Activated naive CD8-positive, alpha-beta T cell treated with anti-CD3 and anti-CD28 coated beads, Interleukin-2, amount 10 ng/mL, durations not matched to agents 7 days and 5 days (primary cell): ENCODE measurements at places on chromosomes 16 and 17.

GRCh38 chr17:6421700-6422604 is 13.0 kb downstream of the AIPL1 start:
- no peak overlapping the region for H3K27ac ChIP-seq
- peaks cover 49% of the 10 kb centered on the region for H3K27me3 ChIP-seq
- H3K4me3 ChIP-seq, result no peak overlapping the region
- peak; percentile 77 for DNase-seq
- peaks cover 4% of the 10 kb centered on the region for H3K4me1 ChIP-seq

DNA sequence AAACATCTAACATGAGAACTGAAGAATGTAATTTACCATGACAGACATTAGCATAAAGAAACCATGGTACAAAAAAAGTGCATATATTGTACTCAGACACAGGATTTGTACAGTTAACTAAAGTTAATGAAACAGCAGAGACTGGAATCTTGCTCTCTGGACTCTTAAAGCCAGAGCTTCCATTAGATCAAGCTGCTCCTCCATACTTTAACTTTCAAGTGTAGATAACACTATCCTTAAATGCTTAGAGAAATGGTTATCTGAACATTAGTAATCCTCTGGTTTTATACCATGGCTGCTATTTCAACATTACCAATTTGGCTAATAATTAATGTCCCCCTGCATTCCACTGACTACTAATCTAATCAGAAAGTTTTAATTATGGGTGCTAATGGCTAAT is 3.1 kb downstream of the NUDT21 start:
- no peak for DNase-seq
- no peaks in the 10 kb centered on the region for H3K27me3 ChIP-seq
- peaks cover 33% of the 10 kb centered on the region for H3K4me1 ChIP-seq
- peak overlapping the region; percentile 20 for H3K4me3 ChIP-seq
- H3K36me3 ChIP-seq, result peaks cover 15% of the 10 kb centered on the region

DNA sequence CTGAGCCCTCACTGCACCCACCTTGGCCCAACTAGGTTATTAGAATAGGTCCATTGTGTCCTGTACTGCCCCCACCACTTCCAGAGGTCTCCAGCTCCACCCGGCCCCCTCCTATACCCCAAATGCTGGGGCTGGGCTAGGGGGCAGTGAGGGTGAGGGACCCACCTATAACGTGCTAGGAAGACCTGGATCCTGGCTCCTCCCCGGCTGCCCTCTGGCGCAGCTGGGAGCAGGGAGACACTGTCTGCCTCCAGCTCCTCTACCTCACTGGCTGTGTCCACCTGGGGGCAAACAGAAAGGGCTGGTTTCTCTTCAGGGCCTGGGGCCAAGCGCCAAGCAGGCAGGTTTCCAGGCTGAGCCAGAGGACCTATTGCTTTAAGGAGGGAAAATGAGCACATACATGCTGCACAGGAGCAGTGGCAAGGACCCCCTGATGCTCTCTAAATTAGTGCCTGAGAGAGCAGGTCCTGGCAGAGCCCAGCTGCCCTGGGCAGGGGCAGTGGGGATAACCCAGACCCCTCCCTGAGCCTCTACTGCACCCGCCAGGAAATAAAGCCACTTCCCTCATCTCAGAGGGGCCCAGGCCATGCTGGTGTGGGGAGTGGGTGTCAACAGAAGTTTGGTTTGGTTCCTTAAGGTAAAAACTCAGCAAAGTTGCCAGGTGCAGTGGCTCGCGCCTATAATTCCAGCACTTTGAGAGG is 12.2 kb downstream of the TSPOAP1 start:
- no peak overlapping the region for H3K27ac ChIP-seq
- H3K36me3 ChIP-seq, result peaks cover 18% of the 10 kb centered on the region
- DNase-seq, result peak; percentile 24
- peaks cover 11% of the 10 kb centered on the region for H3K4me1 ChIP-seq

DNA sequence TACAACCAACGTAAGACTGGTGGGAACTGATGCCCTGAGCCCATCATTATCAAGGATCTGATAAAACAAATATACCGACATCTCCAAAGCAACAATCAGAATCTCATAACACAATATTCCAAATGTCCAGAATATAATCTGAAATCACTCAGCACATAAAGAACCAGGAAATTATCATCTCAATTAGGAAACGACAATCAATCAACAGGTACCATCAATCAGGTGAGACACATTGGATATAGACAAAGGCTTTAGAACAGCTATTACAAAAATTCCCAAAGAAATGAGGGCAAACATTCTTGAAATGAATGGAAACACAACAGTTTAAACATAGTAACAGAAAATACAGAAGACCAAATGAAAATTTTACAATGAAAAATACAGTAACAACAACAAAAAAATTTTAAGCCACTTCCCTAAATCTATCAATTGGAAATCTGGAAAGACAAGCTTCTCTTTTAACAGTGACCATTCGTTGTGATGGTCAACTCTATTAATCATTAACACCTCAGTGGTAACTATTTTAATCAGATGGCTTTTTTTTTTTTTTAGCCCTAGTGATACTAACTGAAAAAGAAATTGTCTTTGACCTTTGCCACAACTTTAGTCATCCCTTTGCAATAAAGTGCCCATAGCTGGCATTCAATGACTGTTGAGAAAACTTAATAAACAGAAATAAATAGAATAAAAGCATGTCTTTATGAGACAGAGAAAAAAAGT is 70.4 kb downstream of the USP32 start:
- H3K4me3 ChIP-seq, result no peak overlapping the region
- no peak for DNase-seq
- H3K27ac ChIP-seq, result no peak overlapping the region
- H3K4me1 ChIP-seq, result peaks cover 1% of the 10 kb centered on the region

DNA sequence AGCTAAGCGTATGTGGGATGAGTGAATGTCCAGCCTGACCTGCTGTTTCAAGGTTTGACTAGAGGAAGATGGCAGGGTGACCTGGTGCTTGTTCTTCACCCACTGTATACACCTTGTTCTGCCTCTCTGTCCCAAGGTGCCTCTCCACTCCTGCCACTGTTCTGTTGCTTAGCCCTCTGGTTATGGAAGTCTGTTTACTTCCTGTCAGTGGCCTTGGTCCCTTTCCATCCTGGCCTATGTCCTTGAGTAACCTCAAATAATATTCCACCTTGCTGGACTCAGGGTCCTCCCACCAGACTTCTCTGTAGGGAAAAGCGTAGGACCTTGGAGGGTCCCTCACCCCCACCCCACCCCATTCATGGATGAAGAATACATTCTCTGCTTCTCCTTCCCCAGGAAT is 73.2 kb upstream of the SALL1 start:
- H3K27me3 ChIP-seq, result no peaks in the 10 kb centered on the region
- DNase-seq, result no peak
- H3K4me3 ChIP-seq, result no peak overlapping the region
- H3K4me1 ChIP-seq, result no peaks in the 10 kb centered on the region
- no peak overlapping the region for H3K27ac ChIP-seq

- H3K4me3 ChIP-seq, result no peak overlapping the region
- no peak overlapping the region for H3K27ac ChIP-seq
- H3K36me3 ChIP-seq, result no peaks in the 10 kb centered on the region
Measured at GRCh38 chr17:36740157-36740556, 138.8 kb downstream of the MRM1 start.

GRCh38 chr17:82316651-82317393 is 586 bp downstream of the CD7 start:
- no peak for DNase-seq
- H3K36me3 ChIP-seq, result peaks cover 11% of the 10 kb centered on the region
- H3K4me3 ChIP-seq, result peak overlapping the region; percentile 90

DNA sequence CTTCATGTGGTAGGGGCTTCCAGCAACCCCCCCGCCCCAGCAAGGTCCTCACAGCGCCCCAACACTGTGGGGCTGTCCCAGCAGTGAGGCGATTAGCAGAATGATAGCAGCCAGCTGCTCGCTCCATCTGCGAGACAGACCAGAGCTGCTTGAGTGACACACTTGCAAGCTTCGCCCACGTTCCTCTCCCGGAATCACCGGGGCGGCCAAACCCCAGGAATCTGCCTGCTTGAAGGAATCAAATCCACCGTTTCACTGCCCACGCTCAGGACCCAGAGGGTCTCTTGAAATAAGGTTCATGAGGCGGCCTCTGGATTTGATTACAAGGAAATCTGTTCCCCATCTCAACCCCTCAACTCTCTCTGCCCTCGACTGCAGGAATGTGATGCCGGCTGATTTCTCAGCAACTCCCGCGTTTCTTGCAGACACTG is 356.0 kb downstream of the C16orf95 start:
- peaks cover 3% of the 10 kb centered on the region for H3K4me1 ChIP-seq
- no peak overlapping the region for H3K27ac ChIP-seq
- no peak overlapping the region for H3K4me3 ChIP-seq
- no peaks in the 10 kb centered on the region for H3K36me3 ChIP-seq

DNA sequence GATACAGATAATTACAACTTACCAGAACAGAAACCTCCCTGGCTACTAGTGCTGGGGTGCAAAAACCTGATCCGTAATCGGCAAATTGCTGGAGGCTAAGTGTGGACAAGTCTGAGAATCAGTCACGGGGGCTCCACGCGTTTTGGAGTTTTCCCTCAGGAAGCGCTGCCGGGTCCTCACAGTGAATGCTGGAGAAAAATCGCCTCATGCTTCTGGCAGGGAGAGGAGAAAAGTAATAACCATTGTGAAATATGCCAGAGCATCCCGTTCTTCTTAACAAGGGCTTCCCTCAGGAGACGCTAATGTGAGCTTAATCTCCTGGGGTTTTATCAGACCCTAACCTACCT is 79.0 kb upstream of the CACNG5 start:
- no peaks in the 10 kb centered on the region for H3K27me3 ChIP-seq
- no peak overlapping the region for H3K27ac ChIP-seq
- H3K4me1 ChIP-seq, result no peaks in the 10 kb centered on the region
- H3K4me3 ChIP-seq, result no peak overlapping the region

DNA sequence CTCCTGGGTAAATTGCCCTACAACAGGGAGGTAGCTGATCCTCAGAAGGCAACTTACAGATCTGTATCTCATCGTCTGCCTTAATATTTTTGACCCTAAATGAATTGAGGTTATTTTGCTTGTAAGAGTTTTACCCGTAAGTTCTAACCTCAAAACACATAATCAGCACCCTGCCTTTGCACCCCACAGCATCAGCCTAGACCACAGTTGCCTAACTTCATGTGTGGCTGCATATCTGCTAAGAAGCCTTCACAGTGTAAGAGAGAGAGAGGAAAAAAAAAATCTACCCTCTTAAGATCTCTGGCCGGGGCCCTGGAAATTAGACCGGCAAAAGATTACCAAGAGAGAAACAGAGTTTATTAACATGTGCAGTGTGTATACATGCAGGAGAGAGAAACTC is 76.9 kb downstream of the ARHGAP44 start:
- no peak for DNase-seq
- H3K27me3 ChIP-seq, result no peaks in the 10 kb centered on the region
- H3K4me3 ChIP-seq, result no peak overlapping the region
- H3K27ac ChIP-seq, result no peak overlapping the region

- no peak for DNase-seq
- H3K4me3 ChIP-seq, result no peak overlapping the region
- no peaks in the 10 kb centered on the region for H3K36me3 ChIP-seq
- no peak overlapping the region for H3K27ac ChIP-seq
- no peaks in the 10 kb centered on the region for H3K4me1 ChIP-seq
Measured at GRCh38 chr16:85350146-85350728, 238.0 kb upstream of the CIBAR2 start.

GRCh38 chr17:35241520-35241919 is 1.4 kb upstream of the SLFN5 start:
- DNase-seq, result peak; percentile 54
- H3K27ac ChIP-seq, result peak overlapping the region; percentile 98
- peak overlapping the region; percentile 99 for H3K4me3 ChIP-seq
- H3K36me3 ChIP-seq, result peaks cover 62% of the 10 kb centered on the region
- peaks cover 48% of the 10 kb centered on the region for H3K4me1 ChIP-seq
- no peaks in the 10 kb centered on the region for H3K27me3 ChIP-seq

DNA sequence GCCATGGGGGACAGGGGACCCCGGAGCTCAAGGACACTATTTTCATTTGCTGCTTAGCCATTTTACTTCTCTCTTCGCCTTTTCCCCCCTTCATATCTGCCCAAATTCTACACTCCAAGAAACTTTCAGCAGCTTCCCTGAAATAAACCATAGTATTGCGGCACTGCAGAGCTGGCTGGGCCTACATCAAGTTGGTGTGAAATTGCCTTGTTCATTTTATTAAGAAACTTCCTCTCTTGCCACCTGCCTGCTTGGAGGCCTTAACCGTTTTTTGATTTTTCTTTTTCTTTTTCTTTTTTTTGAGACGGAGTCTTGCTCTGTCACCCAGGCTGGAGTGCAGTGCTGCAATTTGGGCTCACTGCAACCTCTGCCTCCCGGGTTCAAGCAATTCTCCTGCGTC is 7.4 kb upstream of the CPNE2 start:
- no peak overlapping the region for H3K4me3 ChIP-seq
- H3K36me3 ChIP-seq, result peaks cover 2% of the 10 kb centered on the region
- H3K4me1 ChIP-seq, result peaks cover 5% of the 10 kb centered on the region

DNA sequence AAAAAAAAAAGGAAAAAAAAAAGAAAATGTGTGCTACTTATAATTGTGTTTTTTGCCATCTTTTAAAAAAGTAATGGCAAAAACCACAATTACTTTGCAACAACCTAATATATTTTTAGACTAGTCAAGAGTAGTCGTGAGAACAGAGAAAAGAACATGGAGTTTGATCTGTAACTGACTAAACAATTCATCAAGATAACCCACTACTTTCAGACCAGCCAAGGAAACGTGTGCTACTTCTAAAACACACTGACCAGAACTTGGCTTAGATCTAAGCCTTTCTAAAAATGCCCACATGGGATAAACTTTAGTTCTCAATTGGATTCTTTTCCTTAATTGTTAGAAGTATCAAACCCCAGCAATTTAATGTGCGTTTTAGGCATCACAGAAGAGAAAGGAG is 616 bp downstream of the PECAM1 start:
- H3K27me3 ChIP-seq, result no peaks in the 10 kb centered on the region
- H3K4me3 ChIP-seq, result peak overlapping the region; percentile 87
- H3K27ac ChIP-seq, result peak overlapping the region; percentile 92
- H3K4me1 ChIP-seq, result peaks cover 73% of the 10 kb centered on the region
- H3K36me3 ChIP-seq, result peaks cover 58% of the 10 kb centered on the region
- DNase-seq, result no peak

DNA sequence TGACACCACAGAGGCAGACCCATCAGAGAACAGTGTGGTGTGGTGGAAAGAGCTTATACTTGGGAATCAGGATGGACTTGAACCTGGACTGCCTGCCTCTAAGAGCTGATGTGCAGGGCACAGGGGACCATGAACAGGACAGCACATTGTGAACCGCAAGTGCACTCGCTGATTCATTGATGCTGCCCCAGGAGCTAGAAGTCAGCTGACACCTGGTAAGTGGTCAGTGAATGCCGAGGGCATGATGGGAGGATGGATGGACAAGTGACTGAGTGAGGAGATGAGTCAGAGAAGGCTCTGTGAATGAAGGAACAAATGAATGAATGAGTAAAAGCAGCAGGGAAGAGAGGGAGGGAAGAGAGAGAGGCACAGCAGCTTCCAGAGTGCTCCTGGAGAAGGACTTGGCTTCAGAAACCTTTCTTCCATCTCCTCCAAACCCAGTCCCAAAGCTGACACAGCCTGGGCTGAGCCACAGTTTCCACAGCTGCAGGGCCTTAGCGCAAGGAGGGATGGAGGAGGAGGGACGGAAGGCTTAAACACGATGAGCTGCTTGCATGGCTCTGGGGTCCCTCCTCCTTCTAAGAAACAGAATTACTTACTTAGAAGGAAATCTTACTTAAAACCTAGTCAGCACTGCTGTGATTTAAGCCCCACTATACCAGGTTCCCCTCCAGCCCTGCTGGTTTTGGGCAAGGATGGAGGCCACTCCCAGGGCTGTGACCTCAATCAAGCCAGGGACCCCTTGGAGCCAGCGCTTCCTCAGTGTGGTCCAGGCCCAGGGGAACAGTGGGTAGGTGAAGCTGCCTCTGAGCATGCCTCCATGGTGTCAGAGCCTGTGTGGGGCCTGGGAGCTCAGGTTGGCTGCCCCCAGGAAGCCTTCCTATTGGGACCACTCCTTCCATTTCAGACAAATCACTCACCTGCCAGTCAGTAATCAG is 184.6 kb downstream of the TMEM132E start:
- DNase-seq, result no peak
- no peak overlapping the region for H3K27ac ChIP-seq
- no peaks in the 10 kb centered on the region for H3K4me1 ChIP-seq
- H3K4me3 ChIP-seq, result no peak overlapping the region
- no peaks in the 10 kb centered on the region for H3K36me3 ChIP-seq
